ENCODE measurements at places on chromosomes 12 and 14.
A peak's percentile ranks its signal among the peaks of the same experiment; 100 is the strongest.

- DNase-seq, result no peak
- H3K4me3 ChIP-seq, result no peak overlapping the region
- H3K27me3 ChIP-seq, result no peaks in the 10 kb centered on the region
- H3K27ac ChIP-seq, result no peak overlapping the region
- H3K4me1 ChIP-seq, result no peaks in the 10 kb centered on the region
These were observed 469.1 kb downstream of the PRKD1 start for GRCh38 chr14:29458547-29458946.

DNA sequence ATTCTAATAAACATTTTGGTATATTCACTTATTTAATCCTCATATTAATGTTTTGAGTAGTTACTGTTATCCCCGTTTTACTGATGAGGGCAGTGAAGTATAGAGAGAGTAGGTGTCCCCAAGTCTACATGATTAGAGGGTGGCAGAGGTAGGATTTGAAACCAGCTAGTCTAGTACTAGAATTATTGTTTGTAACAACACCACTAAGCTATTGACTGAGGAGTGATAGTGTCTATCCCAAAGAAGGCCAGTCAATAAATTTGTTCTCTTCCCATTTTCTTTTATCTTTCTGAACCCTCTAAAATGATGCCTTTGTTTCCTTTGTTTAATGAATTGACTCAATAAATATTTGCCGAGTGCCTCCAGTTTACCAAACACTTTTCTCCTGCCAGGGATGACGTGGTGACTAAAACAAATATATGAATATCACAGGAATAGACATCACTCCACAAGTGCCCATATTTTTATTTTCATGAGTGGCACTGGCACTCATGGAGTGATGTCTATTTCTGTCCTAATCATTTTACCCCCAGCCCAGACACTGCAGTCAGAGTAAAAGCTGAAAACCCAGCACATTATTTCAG, 247.5 kb downstream of the SLC16A7 start:
- H3K4me3 ChIP-seq, result no peak overlapping the region
- no peak overlapping the region for H3K27ac ChIP-seq
- H3K27me3 ChIP-seq, result no peaks in the 10 kb centered on the region
- no peaks in the 10 kb centered on the region for H3K4me1 ChIP-seq
- no peaks in the 10 kb centered on the region for H3K36me3 ChIP-seq
- DNase-seq, result no peak

GRCh38 chr12:32444895-32445294, 45.5 kb downstream of the FGD4 start:
- H3K27me3 ChIP-seq, result no peaks in the 10 kb centered on the region
- no peak overlapping the region for H3K4me3 ChIP-seq
- no peak for DNase-seq
- H3K36me3 ChIP-seq, result no peaks in the 10 kb centered on the region

GRCh38 chr12:121233628-121234020, 23.7 kb downstream of the P2RX4 start:
- no peak for DNase-seq
- H3K27ac ChIP-seq, result no peak overlapping the region
- H3K4me3 ChIP-seq, result no peak overlapping the region
- peaks cover 70% of the 10 kb centered on the region for H3K36me3 ChIP-seq

DNA sequence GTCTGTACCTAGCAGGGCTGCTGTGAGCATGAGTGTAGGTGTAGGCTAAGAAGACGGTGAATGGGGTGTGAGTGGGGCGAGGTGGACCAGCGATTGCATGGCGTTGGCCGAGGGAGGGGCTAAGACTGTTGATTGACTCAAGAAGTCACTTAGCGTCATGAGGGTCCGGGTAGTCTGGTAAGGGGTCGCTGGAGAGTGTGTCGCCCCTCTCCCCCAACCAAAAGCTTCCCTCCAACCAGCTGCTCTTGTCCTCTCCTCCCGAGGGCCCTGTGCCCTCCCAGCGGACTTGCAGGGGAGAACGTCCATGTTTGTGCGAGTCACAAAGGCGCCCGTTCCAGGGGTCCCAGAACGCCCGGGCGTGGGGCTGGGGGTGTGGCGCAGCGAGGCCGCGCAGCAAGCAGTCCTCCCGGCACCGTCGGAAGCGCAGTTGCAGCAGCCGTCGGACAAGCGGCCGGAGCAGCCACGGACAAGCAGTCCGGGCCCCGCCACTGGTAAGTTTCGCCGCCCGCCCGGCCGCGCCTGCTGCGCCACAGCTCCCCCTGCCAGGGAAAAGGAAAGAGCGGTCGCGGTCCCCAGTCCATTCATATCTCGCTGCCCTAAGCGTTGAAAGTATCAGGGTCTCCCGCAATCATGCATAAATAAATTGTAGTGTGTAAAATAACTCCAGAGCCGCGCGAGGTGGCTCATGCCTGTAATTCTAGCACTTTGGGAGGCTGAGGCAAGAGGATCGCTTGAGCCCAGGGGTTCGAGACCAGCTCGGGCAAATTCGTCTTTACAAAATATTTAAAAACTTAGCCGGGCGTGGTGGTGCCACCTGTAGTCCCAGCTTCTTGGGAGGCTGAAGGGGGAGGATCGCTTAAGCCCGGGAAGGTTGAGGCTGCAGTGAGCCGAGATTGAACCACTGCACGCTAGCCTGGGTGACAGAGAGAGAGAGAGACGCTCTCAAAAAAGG, at the start of gene CCDC63:
Gene CCDC63, plus strand, starts transcription at position 373 of the 952 bp plus-strand sequence. CDS start 5,968 bp downstream, outside the sequence.
- peaks cover 90% of the 10 kb centered on the region for H3K27me3 ChIP-seq
- peaks cover 6% of the 10 kb centered on the region for H3K4me1 ChIP-seq
- H3K27ac ChIP-seq, result no peak within 1 kb of the TSS
- H3K36me3 ChIP-seq, result no peaks in the 10 kb centered on the region
- peak within 1 kb of the TSS; percentile 75 for H3K4me3 ChIP-seq

DNA sequence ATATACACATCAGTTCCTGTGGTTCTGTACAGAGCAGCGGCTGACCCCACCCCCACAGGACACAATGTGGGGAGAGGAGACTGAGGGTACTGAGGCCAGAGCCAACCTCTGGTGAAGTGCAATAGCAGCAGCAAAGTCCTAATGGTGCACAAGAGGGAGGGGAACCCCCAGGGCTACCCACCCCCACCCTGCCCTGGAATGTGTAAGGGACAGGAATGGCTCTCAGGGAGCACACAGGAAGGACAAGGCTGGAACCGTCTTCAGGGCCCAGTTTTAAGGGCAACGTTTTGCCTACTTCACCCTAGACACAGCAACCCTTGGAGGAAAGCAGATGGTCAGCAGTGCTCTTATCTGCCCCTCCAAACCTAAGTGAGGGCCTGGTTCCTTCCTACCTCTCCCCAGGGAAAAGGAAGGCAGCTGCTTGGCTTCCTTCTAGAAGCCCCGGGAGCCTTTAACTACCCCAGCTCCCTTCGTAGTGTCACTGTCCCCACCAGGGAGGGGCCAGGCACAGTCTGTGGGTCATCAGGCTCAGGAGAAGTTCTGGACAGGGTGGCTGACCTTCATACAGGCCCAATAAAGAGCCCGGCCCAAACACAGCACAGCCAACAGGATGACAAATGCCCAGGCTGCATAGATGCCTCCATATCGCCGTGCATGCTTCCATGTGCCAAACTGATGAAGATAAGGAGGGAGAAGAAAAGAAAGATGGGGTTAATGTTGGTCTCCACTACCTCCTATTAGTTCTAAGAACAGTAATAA, 3.0 kb downstream of the PIP4P1 start:
- DNase-seq, result no peak
- no peak overlapping the region for H3K4me3 ChIP-seq

DNA sequence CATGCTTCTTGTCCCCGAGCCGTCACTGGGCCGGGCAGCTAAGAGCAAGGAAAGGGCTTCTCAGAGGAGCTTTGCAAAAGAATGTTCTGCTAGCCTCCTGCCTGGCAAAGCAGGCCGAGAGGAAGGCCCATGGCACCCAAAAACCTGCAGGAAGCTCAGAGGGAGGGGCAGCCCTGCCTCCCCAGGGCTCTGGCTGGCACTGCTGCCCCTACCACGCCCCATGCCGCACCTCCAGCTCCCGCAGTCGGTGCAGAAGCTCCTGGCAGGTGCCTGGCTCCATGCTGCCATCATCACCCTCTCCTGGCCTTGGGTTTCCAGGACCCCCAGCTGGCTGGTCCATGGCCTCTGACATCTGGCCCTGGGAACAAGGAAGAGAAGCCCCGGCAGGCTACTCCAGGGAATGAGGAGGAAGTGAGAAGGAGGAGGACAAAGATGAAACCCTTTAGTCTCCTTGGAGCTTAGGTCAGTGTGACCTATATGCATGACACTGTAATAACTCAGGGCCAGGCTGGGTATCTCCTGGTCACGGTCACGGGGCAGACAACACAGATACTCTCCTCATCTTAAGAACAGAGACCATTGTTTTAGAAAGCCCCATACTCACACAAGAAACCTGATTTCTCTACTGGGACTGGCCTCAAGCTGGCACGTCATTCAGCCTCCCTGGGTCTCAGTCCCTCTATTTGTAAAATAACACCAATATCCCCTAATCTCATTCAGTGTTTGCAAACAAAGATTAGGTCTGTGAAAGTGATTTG, 24.3 kb downstream of the NCKAP5L start:
- H3K36me3 ChIP-seq, result no peaks in the 10 kb centered on the region
- DNase-seq, result no peak
- H3K4me3 ChIP-seq, result no peak overlapping the region
- no peaks in the 10 kb centered on the region for H3K27me3 ChIP-seq
- no peaks in the 10 kb centered on the region for H3K4me1 ChIP-seq

DNA sequence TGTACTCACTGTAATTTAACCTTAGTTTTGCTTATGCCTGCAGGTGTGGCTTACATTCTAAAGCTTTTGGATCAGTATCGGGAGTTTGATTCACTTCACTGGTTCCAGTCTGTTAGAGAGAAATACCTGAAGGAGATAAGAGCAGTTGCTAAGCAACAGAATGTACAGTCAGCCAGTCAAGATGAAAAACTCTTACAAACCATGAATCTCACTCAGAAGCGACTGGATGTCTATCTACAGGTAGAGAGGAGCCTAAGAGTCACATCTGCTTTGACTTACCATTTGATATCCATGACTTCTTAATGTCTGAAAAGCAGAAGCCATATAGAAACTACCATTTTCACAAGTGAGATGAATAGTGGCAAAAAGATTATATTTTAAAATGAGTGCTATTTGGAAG, 56.5 kb downstream of the WASHC4 start:
- no peak for DNase-seq
- H3K36me3 ChIP-seq, result peaks cover 45% of the 10 kb centered on the region
- no peaks in the 10 kb centered on the region for H3K27me3 ChIP-seq
- H3K4me3 ChIP-seq, result no peak overlapping the region

DNA sequence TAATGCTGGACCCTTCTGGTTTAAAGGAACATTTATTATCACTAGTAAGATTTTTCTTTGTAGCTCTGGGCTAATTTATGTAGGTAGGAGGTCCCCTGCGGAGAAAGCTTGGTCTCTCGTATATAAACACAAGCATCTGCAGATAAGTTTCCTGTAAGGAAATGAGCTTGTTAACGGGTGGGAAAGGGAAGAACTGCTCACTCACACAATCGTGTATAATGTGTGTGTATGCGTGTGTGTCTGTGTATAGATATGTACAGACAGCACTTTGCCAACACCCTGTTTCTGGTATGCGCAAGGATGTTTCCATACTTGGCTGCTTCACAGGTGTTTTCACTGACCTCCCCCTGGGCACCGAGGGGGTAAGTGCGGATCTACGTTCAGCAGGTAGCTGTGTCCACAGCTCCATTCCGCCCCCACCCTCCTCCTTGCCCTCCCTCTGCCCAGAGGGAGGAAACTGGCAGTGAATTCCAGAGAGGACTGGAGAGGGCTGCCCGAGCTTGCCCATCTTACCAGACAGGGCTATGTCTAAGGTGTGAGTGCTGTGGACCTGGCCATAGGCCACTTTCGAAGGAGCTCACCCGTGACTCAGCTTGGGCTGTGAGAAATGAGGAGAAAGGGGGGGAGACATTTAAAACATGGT, 65.2 kb downstream of the NINJ2 start:
- H3K27ac ChIP-seq, result no peak overlapping the region
- no peak overlapping the region for H3K4me3 ChIP-seq
- H3K36me3 ChIP-seq, result no peaks in the 10 kb centered on the region

GRCh38 chr14:94174604-94175010, 485 bp downstream of the PPP4R4 start:
- peaks cover 43% of the 10 kb centered on the region for H3K27me3 ChIP-seq
- peak; percentile 30 for DNase-seq
- H3K27ac ChIP-seq, result no peak overlapping the region
- H3K4me1 ChIP-seq, result peaks cover 25% of the 10 kb centered on the region

GRCh38 chr14:69039288-69039628, 60.2 kb upstream of the ACTN1 start:
- no peak overlapping the region for H3K27ac ChIP-seq
- H3K4me3 ChIP-seq, result no peak overlapping the region
- no peaks in the 10 kb centered on the region for H3K36me3 ChIP-seq
- no peaks in the 10 kb centered on the region for H3K4me1 ChIP-seq
- H3K27me3 ChIP-seq, result peaks cover 86% of the 10 kb centered on the region
- no peak for DNase-seq

DNA sequence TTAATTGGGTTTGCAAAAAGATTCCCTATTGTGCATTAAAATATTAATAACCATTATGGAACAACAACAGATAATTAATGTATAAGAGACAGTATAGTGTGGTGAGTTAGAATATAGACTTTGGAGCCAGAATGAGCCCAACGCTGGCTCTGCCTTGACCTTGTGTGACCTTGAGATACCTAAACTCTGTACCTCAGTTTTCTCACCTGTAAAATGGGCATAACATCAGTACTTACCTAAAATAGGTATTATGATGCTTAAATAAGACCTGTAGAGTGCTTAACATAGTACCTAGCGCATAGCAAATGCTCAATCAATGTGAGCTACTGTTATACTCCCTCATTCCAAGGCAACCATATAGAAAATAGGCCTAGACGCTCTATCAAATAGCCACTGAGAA, 90.9 kb upstream of the TTC7B start:
- H3K27ac ChIP-seq, result peak overlapping the region; percentile 4
- peaks cover 33% of the 10 kb centered on the region for H3K4me1 ChIP-seq
- no peak overlapping the region for H3K4me3 ChIP-seq
- no peak for DNase-seq

DNA sequence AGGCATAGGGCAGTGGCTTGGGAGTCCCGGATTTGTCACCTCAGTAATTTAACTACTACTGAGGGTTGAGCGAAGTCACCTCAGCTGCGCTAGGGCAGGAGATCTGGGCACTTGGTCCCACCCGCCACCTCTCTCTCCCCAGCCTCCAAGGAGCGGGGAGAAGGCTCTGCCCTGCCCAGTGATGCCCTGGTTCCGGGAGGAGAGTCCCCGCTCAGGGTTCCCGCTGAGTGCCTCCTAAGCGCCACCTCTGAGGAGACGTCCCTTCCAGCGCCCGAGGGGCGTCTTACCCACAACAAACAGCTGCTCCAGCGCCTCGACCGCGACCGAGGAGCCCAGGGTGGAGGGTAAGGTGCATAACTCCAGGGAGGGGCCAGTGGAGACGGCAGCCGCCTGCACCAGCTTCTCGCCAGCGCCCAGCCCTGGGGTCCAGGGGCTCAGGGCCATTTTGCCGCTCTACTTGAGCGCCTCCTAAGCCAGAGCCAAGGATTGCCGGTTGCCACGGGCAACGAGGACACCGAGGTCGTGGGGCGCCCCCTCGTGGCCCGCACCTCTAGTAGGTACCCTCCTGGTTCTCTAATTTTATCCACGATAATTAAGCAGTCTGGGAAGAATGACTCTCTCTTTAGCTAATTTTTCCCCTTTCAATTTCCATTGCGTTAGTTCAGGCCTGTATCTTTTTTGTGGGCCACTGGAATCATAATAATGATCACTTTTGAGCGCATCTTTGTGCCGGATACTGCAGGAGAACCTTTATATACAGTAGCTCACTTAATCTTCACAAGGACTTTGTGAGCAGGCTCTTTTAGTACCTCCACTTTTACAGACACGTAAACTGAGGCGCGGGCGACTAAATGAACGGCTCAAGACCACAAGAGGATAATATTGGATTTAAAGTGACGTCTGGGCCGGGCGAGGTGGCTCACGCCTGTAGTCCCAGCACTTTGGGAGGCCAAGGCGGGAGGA, at the start of gene CCDC175:
Gene CCDC175, minus strand, starts transcription at position 481 of the 963 bp plus-strand sequence. Its CDS starts 37 bp downstream, at position 444.
- peaks cover 9% of the 10 kb centered on the region for H3K4me1 ChIP-seq
- no peaks in the 10 kb centered on the region for H3K36me3 ChIP-seq
- H3K27ac ChIP-seq, result no peak within 1 kb of the TSS

Data from activated naive CD4-positive, alpha-beta T cell treated with anti-CD3 and anti-CD28 coated beads, Interleukin-2, amount 10 ng/mL, durations not matched to agents 7 days and 5 days (primary cell).